ENCODE measurements at places on chromosomes 2 and 18. TPM values are rescaled to one million over a fixed set of nuclear protein-coding genes. Genes with fewer than 3 reads are reported as not detected.

DNA sequence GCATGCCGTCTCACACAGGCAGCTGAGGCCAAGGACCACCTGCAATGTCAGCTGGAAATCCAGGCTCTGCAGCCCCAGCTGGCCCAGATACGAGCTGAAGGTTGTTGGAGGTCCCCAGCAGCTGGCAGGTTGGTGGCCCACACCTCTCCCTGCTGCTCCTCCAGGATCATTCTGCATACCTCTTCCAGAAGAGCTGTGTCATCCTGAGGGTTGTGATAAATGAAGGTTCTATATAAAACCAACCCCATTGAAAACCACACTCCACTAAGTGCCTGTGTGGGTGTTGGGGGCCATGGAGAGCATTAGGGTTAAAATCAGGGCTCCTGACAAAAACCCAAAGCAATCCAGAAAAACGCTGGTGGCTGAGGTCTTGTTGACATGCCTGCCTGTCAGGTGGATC lies 50.4 kb downstream of the C1QL2 start:
- DNase-seq, result no peak

Gene PJVK
- not detected for total RNA-seq

GRCh38 chr2:235521844-235522243 lies 28.0 kb downstream of the AGAP1 start:
- no peak for DNase-seq

DNA sequence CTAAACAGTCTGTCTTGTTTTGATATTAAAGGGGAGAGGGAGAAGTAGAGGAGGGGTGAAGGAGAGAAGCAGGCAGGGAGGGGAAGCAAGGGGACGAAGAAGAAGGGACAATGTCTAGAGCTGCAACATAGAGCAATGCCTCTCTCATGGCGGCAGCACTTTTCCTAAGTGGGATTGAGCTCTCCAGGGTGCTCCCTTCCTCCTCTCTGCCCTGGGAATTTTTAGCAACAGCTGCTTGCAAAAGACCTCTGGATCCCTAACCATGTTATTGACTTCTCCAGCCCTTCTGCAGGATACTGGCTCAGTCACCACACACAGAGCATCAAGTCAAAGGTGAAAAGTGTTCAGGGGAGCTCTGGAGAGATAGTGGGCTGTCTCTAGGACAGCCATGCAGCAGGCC lies 734.9 kb downstream of the EPHA4 start:
- DNase-seq, result no peak

Gene NPHP1
- total RNA-seq, result 6.5 TPM

DNA sequence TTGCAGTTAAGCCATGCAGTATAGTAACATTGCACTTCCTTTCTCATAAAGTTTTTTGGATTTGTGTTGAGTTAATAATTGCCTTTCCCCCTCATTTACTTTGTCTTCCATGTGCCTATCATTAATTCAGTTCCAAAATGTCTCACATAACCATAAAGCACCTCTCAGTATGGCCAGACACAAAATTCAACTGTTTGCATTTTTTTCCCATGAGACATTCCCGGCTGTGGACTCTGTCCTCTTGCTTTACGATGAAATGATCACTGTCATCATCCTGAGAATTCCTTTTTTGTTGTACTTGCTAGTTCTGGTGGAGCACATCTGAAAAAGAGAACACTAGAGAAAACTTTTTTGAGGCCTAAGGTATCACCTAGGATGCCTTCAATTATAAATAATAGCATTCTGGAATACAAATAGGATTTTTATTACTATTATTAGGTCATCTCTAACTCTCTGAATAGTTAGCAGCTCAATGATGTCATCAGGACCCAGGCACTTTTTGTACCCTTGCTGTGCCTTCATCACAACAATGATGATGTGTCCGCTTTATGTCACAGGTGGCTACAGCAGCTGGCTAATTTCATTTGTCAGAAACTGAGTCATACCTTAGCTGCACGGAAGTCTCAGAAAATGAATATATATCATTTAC lies 8.5 kb upstream of the ATP8B1 start:
- DNase-seq, result peak; percentile 68

GRCh38 chr2:30351116-30351515 lies 95.9 kb upstream of the LCLAT1 start:
- no peak for DNase-seq

Gene ACOXL
- total RNA-seq, result not detected

- DNase-seq, result no peak
Measured at GRCh38 chr2:161998857-161999256, 75.2 kb downstream of the DPP4 start.

Gene TTC27
- total RNA-seq, result 17.0 TPM

Gene CFC1
- not detected for total RNA-seq

GRCh38 chr2:168915441-168916330 lies 14.6 kb downstream of the G6PC2 start:
- DNase-seq, result no peak

DNA sequence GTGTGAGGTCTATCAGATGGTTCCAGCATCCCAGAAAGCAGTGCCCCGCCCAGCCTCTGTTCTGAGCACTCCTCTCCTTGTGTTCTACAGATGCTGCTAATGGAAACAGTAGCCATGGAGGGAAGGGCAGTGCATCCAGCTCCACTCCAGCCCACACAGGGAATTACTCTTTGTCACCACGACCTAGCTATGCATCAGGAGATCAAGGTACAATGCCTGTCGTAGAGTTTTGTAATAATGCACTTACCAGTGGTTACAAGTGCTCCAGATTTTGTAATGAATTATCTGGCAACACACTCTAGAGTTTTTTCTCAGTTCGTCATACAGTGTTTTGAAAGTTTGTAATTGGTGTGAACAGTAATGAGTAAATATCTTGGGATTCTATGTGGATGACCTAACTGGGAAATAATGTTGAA lies 161.1 kb downstream of the ESCO1 start:
- DNase-seq, result peak; percentile 90

Gene CYRIA
- total RNA-seq, result 0.02 TPM

DNA sequence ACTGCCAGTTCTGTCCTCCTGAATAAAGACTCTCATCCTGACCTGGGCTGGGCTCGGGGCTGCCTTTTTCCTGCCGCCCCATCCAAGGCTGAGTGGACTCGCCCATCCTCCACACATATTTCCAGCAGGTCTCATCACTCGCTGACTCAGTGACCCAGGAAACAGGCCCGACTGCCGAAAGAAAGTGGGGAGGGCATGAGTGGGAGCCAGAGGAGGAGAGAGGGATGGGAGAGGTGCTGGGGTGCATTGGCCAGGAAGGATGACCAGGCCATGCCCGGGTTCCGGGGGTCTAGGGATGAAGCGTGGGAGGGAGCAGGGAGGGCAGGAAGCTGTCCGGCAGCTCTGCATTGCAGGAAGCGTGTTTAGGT lies 66.7 kb downstream of the TWIST2 start:
- peak; percentile 65 for DNase-seq

- DNase-seq, result no peak
Measured at GRCh38 chr18:43046322-43046721, 69.2 kb downstream of the RIT2 start.
